ENCODE measurements at places on chromosomes 3 and 15.

DNA sequence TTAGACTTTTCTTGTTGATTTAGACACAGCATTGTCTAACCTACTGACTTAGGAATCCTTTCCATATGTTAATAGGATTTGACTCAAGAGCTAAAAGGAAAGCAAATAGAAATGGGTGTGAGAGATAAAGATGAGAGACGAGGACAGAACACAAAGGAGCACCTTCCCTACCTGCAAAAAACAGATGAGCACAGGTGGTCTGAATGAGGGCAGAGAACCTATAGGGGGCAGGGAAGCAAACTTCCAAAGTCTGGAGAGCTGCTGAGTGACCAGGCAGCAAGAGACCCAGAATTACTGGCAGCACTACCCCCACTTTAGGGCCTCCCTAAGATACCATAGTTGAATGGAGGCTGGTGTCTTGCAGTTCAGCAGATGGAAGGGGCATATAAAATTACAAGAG lies 98.1 kb upstream of the CTNNB1 start:
- no peak for DNase-seq

- DNase-seq, result no peak
These were observed 36.1 kb downstream of the RAB6B start for GRCh38 chr3:133859381-133860234.

- no peak for DNase-seq
These were observed 123.1 kb upstream of the BHLHE40 start for GRCh38 chr3:4856136-4856535.

- no peak for DNase-seq
These were observed 330.8 kb upstream of the SEMA6D start for GRCh38 chr15:47386459-47386858.
